ENCODE measurements at places on chromosomes 6 and 20.

DNA sequence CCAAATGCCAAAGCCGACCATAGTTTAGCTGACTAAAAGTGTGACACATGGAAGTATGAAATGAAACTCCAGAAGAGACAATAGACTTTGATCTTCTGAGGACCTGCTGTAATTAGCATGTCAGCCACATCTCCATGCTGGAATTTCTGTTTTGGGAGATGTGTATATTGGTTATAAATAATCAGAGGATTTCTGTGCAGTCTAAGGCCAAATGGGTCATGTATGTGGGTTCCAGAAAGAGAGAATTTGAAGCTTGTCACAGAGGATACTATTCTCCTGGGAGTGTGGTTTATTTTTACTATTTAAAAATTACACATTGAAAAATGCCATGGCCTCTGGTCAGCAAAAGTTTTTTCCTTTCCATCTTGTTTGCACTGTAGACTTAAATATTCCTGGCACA, 405.5 kb upstream of the PLCB4 start:
- DNase-seq, result no peak

DNA sequence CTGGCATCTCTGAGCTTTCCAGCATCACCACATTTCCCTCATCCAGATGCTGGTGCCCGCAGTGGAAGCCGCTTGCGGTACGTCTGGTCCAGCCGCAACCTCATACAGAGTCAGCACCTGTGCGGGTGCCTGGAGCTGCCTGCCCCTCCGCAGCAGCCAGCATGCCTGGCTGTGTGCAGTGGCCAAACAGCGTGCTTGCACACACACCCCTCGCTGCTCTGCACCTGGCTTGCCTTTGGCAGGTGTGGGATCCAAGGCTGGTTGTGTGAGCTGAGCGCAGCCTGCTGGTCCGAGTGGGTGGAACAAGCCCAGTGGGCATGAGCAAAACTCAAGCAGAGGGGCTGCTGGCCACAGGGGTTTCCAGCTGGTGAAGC, 3.1 kb upstream of the HINT3 start:
- DNase-seq, result no peak

DNA sequence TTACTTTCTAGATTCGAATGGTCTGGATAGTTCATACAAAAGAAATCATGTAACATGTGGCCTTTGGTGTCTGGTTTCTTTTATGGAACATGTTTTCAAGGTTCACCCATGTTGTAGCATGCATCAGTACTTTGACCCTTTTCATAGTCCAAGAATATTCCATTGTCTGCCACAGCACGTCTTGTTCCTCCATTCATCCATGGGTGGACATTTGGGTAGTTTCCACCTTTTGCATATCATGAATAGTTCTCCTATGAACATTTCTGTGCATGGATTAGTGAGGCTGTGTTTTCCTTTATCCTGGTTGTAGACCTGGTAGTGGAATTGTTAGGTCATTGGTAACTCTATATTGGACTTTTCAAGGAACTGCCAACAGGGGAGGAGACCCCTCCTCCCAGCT, 31.7 kb downstream of the GSTA3 start:
- no peak for DNase-seq

GRCh38 chr20:61969806-61970205, 95.9 kb downstream of the TAF4 start:
- DNase-seq, result no peak

DNA sequence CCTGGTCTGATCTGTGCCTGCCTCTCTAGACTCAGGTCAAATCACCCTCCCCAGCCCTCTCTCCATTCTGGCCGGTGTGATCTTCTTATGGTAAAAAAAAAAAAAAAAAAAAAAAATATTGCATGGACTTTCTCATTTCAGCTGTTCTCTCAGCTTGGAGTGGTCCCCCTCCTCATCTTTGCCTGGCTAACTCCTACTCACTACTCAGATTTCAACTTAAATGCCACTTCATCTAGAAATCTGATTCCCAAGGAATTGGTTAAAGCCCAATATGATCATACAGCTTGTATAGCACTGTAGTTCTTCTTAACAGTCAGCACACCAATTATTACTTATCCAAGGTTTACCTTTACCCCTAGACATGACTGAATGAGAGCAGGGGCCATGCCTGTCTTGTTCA, 105.9 kb upstream of the CARMIL1 start:
- no peak for DNase-seq

DNA sequence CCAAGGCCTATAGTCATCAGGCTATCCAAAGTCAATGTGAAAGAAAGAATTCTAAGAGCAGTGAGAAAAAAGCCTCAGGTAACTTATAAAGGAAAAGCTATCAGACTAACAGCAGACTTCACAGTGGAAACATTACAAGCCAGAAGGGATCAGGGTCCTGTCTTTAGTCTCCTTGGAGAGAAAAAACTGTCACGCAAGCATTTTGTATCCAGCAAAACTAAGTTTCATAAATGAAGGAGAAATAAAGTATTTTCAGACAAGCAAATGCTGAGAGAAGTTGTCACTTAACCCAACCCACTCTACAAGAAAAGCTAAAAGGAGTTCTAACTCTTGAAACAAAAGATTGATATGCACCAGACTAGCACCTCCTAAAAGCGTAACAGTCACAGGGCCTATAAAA, 28.1 kb downstream of the CITED2 start:
- no peak for DNase-seq

All from NCI-H446 treated with DMSO at 0.1 percent for 48 hours (cell line).